Neural progenitor cell (in vitro differentiated cells): ENCODE measurements at places on chromosomes 2 and 18. TPM values are rescaled to one million over a fixed set of nuclear protein-coding genes. Genes with fewer than 3 reads are reported as not detected.

DNA sequence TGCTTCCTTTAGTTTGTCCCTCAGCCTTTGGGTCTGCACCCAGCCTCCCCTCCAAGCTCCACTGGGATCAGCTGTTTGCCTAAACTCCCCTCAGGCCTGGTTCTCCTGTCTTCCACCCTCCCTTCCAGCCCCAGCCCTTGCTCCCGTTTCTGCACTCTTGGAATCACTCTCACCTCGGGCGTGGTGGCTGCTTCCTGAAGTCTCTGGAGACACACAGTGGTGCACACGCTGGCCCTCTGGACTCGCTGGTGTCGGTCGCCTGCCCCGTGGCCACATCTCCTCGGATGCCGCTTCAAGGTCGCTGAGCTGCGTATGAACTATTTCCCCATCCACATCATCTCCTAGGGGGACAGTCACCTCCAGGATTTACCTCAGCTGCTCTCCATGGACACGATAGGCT, 46.3 kb downstream of the PSMG2 start:
- no peak for DNase-seq

GRCh38 chr2:96320728-96321622, 4.1 kb upstream of the ITPRIPL1 start:
- DNase-seq: peak; percentile 69

The NPC1 gene
- 20.9 and 31.4 TPM in 2 replicates for total RNA-seq

DNA sequence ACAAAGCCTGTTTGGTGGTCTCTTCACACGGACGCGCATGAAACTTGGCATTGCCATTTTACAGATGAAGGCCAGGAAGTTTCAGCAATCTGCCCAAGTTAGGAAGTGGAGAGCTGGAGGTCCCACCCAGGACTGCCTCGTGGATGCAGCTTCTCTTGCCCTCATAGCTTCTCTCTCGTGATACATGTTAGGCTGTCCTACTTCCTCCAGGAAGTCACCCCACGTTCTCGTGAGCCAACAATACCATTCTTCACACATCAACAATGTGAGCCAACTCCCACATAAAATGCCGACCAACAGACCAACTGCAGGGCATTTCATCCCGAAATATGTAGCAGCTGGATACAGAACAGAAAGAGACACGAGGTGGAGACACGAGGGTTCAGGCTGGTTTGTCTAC, 85.3 kb downstream of the MREG start:
- DNase-seq: no peak

GRCh38 chr2:202750763-202751427, 116.1 kb downstream of the FAM117B start:
- no peak for DNase-seq

DNA sequence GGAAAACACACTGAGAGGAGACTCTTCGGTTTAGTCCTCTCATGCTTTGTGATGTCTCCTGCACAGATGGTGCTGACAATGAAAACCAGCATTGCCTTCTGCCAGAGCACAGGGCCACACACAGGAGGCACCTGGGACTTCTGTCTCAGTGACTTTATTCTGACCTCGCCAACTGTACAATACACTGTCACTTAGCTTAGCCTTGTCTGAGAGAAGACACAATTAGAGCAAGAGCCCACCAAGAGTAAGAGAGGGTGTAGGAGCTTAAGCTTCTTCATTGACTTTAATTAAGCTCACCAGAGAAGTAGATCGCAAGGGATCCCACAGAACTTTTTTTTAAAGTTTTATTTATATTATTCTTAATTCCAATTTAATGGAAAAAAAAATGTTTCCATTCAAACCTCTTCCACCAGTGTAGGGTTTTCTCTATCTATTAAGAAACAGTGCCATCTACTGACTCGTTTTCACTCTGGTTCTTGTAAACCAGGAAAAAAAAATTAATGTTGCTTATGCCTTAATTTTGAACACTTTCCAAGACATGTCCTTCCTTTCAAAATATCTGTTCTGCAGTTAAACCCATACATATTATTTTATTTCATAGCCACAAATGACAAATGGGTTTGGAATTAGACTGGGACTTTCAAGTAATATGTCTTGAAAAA, 42.4 kb upstream of the DDX18 start:
- peak; percentile 45 for DNase-seq
